ENCODE measurements at places on chromosomes 3 and 15.

- no peak for DNase-seq
Observed at GRCh38 chr3:51386852-51387229, 1.8 kb downstream of the MANF start.

GRCh38 chr3:175073219-175073905 is 214.2 kb downstream of the NAALADL2 start:
- no peak for DNase-seq

- DNase-seq, result no peak
Observed at GRCh38 chr15:66089049-66089448, 164.5 kb downstream of the MEGF11 start.

DNA sequence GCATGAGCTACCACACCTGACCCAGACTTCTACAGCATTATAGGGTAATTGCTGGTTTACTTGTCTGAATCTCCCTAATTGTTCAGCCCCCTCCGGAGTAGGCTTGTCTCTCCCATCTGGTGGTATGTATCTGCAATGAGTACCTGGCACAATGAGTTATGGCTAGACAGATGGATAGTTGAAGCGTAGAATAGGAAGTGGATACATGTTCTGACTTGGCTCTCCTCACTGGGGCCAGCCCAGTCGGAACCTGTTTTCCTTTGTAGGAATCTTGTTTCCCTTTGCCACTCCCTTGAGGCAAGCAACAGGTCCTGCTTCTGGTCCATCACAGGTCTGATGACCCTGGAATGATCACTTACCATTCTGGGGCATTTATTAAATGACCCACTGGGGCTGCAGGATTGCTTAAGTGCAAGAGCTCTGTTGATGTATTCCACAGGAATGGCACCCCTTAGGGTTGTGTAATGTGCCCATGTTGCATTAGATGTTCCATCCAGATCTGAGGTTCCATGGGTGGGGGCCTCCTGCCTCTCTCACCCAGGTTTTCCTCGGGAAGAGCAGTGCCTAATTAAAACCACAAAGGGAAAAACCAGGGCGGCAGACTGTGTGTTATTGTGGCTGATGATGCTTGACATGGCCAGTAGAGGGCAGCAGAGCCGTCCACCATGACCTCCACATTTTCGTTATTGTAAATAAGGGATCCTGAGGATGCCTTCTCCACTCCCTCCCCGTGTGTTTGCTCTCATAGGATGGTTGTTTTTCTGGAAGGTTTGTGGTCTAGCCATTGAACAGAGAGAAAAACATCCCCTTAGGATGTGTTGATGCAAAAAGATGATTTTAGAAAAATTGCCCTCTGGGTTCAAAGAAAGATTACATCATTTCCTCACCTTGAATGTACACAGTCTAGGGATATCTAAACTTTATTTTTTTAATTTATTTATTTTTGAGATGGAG is 58.0 kb downstream of the CMTM8 start:
- DNase-seq, result peak; percentile 44

- DNase-seq, result no peak
Observed at GRCh38 chr3:197356275-197356674, 57.9 kb upstream of the DLG1 start.

DNA sequence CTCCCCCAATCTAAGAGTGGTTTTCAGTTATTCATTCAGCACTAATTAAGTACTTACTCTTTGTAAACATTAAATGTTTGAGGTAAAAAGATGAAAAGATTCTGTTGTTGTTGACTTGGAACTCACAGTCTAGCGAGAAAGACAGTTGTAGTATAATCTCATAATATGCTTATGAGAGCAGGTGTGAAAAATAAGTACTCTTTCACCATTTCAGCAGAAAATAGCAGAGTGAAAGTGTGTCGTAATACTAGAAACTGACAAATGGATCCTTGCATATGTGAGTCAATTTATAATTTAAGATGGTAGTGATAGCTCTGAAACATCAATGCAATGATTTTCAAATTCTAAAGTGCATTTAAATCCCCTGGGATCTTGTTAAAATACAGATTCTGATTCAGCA is 618.8 kb upstream of the CCDC54 start:
- no peak for DNase-seq

DNA sequence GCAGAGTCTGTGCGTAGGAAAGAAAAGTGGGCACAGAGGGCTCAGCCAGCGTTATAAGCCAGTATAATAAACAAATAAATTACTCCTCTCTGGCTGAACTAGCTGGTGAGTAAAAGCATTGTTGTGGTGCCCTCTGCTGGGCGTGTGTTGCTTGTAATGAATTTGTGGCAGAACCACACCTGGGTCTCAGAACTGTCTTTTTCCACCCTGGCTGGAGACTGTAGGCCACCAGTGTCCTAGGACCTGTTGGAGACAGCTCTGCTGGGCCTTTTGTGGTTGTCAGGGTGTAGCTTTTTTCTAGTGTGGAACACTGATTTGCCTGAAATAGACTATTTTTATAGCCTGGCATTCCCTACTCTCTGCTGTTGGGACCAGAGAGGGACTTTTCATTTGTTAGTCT is 130.5 kb upstream of the EIF1B start:
- DNase-seq, result peak; percentile 29
